Kidney epithelial cell (primary cell): ENCODE measurements at places on chromosomes 1 and 21.

- no peak for DNase-seq
Measured at GRCh38 chr1:35929730-35930592, 944 bp upstream of the AGO3 start.

- no peak for DNase-seq
Measured at GRCh38 chr1:180042988-180043622, 88.5 kb downstream of the CEP350 start.

DNA sequence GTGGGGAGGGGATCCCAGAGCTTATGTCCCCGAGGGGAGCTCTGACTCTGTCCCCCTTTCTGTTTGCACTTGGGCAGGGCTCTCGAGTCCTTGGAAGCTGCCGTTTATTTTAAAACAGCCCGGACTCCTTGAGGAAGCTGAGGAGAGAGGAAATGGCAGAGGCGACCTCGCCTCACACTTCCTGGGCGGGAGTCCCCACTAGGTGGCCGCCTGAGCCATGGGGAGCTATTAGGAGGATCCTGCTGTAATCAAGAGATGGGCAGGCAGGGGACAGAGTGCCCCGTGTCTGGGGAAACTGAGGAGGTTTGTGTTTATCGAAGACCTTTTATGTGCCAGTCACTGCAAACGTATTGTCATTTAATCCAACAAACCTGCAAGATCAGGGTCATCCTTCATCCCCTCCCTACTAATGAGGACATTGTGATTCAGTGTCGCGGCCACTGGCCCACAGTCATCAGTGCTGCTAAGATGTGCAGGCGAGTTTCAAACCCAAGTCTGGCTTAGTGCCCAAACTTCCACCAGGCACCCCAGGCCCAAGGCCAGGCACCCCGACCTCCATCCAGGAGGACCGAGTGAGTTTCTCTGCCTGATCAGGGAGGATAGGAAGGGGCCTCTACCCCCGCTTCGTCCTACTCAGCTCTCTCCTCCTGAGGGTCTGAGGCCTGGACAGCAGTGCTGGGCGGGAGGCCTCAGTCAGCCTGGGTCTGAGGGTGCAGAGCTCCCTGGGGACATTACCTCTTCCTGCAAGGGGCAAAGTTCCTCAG is 316.9 kb upstream of the VAMP3 start:
- no peak for DNase-seq

DNA sequence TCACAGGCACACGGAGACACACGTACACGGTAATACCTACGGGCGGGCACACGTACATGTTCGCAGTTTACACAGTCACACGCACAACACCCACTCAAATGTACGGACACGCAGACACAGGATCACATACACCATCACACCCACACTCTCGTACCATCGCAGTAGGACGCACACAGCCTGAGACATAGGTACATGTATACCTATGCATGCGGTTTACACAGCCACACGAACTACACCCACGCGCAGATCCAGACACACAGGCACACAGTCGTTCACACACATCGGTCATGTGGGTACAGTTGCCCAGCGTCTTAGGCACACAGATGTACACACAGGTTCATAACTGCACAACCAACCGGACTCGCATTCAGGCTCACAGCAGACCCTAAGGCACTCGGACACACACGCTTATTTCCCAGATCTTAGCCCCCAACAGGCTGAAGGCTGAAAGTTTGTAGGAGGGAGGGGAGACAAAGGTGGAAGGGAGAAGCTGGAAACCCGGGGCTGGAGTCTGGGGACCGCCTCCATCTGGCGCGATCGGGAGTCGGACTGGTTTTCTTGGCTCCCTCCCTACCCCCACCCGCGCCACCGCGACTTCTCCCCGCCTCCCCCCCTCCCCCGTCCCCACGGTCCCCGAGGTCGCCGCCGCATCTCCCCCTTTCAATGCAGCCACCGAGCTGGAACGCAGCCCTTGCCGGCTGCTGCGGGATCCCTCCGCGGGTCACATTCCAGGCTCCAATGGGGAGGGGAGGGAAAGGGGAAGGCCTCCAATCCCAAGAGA is 51.9 kb upstream of the SYNC start:
- DNase-seq, result no peak

DNA sequence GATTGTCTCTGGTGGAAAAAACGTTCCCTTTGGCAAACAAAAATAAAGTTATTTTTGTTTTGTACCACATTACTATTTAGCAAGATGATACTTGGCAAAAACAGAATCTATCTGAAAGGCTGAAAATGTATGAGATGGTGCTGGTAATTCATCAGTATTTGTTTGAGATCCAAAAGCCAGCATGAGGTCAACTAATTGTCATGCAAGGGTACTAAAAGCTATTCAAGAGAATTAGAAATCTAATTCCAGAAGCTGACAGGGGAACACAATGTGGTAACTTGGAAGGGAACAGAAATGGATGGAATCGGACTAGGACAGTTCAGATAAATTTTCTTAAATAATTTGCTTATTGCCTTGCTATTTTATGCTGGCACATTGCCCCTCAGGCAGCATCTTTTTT is 263.8 kb downstream of the KCNT2 start:
- no peak for DNase-seq

DNA sequence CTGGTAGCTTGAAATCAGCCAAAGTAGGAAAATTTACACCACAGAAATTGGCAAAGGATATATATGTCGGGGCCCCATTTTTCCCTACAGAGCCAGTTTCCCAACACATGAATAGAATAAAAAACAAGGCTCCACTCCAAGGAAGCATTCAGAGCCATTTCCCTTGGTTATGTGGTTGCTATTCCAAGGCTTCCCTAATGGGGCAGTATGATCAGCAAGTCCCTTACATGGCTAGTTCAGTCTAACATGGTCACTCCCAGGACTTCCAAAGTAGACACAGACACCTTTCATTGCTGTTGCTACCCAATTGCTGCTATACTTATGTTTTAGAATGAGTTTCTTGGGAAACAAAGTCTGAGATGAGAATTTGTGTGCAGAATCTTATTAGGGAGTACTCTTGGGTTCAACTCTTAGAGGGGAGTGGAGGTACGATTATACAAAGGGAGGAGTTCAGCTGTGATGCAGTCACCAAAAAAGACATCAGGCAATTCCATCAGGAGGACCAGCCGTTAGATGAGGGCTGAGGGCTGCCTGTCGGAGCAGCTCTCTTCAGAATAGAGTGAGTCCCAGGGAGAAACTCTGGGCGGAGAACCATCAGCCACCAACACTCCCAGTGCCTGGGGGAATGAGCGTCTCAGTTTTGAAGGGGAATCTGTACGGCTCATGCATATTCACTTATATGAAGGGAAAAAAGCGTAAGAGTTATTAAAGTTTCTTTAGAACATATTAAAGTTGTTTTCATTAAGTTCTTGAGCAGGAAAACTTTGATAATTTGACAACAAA is 92.9 kb downstream of the C21orf91 start:
- DNase-seq, result no peak

GRCh38 chr1:109040627-109040988 is 1.3 kb downstream of the WDR47 start:
- no peak for DNase-seq

DNA sequence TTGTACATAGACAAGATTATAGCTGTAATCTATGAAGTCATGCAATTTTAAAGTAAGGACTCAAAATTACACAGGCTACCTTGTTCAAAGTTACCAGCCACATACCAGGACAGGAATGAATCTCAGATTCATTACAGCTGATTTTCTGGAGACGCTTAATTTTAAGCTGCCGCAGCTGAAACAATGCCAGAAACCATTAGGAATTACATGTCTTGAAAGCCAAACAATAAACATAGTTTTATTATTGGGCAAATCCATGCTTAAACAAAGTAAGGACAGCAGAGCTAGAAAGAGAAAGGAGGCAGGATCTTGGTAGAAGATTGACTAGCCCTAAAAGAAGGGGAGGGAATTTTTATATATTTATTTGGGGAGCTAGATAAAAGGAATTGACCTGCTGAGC is 19.2 kb upstream of the CD1D start:
- no peak for DNase-seq

DNA sequence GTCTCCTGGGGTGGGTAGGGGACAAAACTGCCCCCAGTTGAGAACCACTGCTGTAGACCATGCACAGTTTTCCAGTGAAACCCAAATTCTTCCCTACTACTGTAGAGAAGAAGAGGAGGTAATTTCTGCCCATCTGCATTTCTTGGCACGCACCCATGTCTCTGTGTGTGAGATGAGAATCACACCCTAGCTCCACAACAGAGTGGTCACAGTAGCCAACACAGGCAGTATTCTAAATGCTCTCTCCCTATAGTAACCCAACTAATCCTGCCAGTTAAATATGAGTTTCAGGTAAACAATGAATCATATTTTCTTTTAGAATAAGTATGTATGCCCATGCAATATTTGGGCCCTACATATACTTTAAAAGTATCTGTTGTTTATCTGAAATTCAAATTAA is 1.2 kb upstream of the CAPN2 start:
- DNase-seq, result no peak
